ENCODE measurements at places on chromosomes 4 and X.

GRCh38 chr4:1400191-1400805, 5.9 kb downstream of the NKX1-1 start:
- DNase-seq = no peak

- DNase-seq = no peak
These were observed 31.4 kb downstream of the FREM3 start for GRCh38 chr4:143668930-143669552.

- DNase-seq = no peak
These were observed 411.6 kb upstream of the MAGEB18 start for GRCh38 chrX:25726539-25726938.

DNA sequence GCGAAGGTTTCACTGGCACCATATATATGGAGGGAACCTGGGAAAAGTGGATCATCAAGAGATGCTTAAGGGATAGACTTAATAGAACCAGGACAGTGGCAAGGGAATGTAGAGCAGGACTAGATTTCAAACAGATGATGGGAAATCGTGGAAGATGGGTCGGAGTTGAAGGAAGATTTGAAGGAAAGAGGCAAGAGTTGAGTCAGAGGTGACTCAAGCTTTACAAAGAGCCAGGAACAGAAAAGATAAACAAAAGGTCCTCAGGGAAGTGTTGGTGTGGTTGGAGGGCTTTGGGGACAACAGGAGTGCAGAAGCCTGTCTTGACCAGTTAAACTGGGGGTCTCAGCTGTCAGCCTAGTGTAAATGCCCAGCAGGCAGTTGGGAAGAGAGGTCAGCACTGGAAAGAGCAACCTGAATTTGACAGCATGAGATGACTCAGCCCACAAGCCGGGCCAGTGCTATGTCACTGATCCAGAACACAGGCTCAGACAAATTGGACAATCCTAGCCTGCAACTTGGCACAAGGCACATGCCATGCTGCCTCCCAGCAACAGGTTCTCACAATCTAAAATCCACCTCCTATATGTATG, 230.5 kb downstream of the IDS start:
- no peak for DNase-seq

DNA sequence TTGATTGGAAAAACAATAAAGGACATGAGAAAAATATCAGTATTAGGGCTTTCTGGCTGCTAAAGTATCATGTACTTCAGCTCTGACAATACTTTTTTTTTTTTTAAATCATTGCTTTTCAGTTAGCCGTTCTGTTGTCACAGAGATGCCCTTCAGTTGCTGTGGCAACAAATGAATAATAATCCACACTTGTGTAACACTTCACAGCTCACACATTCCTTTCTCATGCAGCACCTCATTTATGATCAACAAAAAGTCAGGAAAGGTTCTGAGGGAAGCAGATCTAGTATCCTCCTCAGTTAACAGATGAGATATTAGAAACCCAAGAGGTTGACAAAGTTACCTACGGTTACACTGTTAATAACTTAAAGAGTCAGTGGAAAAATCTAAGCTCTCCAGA, 444.2 kb upstream of the SLIT2 start:
- DNase-seq = no peak

DNA sequence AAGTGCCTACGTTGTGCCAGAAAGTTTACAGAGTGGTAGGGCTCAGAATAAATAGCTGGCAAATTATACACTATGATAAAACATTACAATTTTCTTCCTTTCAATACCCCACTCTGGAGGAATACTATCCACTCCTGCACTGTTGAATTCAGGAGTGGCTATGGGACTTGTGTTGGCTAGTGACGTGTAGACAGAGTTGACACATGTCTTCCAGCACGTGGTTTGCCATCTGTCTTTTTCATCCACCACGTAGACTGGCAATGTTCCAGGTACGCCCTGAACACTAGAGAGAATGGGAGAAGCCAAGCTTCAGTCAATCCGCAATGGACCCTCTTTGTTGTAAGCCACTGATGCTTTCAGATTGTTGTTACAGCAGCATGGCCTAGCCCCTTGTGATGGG, 168.8 kb upstream of the RBPJ start:
- no peak for DNase-seq

GRCh38 chrX:154509455-154509854, 6.6 kb downstream of the FAM3A start:
- DNase-seq = no peak

GRCh38 chr4:147407261-147408045, 73.4 kb upstream of the EDNRA start:
- DNase-seq = no peak

DNA sequence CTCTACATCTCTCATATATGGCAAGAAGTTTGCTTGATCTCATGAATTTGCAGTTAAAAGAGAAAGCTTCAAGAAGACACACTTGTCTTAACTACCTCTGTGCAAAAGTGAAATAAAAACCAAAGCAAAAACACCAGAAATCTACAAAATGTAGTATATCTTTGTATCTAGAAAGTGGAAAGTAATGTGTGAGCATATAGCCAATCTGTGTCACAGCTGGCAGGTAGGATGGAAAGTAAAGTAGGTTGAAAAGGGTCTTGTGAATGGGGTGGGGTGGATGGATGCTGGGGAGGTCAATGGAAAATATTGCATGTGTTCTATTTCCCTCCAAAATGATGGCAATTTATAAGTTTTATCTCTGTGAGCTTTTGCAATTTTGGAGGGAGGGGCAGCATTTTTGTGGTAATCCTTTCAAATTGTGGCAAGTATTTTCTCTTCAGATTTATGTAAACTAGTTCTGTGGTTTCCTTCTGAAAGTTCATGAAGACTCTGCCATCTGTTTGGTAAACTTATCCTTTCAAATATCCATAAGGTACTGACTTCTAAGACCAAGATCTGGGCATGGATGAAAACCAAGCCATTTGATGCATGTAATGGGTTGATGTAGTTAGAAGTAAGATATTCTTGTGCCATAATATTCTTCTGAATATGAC, 215.9 kb upstream of the GIMD1 start:
- no peak for DNase-seq

GRCh38 chrX:106263817-106264216, 95.7 kb downstream of the PWWP3B start:
- DNase-seq = no peak

DNA sequence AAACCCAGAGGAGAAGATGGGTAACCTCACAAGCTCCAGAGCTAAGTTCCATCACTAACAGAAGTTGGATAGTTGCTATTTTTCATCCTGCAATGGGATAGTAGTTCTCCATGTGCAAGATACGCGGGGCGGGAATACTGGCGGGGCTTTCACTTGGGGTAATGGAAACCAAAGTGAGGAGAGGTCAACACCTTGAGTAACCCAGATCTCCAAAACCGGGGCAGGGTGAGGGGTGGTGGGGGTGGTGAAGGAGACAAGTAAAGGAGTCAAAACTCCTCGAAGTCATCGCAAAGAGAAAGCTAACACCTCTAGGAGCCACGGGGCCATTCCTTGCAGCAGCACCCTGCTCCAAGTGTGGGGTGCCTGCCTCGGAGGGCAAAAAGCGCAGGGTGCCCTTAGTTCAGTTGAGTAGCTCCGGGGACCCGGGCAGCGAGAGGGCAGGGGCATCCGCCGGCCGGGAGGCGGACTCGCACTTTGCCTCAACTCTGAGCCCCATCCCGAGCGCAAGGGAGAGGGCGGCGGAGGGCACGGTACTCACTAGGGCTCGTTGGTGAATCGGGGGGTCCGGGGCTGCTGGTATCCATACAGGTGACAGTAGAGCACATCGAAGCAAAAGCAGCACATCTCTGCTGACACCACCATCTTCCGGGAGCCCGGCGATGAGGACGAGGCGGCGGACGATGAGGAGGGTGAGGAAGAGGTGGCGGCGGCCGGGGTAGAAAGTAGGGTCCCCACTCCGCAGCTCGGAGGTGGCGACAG, 645 bp downstream of the AMMECR1 start:
- peak; percentile 11 for DNase-seq

DNA sequence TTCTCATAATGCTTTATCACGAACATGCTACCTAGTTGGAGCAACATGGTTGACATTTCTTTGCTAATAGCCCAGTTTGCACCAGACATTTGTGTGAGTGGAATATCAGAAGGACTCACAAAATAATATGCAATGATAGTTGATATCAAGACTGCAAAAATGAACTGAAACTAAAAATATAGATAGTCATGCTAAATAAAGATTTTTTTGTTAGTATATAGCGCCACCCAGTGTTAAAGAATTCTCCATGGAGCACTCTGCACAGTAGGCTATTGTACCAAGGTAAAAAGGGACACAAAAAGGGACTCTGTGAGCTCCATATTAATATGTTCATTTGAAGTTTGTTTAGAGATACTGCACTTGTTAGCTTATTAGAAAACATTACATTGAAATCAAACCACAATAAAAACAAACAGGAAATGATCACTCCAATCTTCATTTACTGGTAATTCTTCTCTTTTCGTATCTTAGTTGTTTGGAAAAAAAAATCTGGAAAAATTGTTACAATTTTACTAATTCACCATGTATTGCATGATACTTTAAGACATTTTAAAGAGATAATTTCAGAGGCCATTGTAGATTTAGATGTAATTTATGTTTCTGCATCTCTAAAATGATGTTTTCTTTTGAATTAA, 1509.6 kb downstream of the ADGRL3 start:
- no peak for DNase-seq

DNA sequence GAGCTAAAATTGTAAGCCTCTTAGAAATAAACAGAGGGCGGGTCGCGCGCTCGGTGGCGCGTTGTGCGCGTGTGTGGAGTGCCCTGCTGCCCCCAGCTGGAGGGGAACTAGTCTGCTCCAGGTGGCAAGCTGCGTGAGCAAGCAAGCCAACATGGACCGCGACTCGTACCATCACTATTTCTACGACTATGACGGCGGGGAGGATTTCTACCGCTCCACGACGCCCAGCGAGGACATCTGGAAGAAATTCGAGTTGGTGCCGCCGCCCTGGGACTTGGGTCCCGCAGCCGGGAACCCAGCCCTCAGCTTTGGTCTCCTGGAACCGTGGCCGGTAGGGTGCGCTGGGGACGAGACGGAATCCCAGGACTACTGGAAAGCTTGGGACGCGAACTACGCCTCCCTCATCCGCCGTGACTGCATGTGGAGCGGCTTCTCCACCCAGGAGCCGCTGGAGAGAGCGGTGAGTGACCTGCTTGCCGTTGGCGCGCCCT, 66.1 kb downstream of the DNAAF6 start:
- DNase-seq = no peak

- DNase-seq = no peak
These were observed 307.9 kb upstream of the IGFBP7 start for GRCh38 chr4:57418133-57418532.

DNA sequence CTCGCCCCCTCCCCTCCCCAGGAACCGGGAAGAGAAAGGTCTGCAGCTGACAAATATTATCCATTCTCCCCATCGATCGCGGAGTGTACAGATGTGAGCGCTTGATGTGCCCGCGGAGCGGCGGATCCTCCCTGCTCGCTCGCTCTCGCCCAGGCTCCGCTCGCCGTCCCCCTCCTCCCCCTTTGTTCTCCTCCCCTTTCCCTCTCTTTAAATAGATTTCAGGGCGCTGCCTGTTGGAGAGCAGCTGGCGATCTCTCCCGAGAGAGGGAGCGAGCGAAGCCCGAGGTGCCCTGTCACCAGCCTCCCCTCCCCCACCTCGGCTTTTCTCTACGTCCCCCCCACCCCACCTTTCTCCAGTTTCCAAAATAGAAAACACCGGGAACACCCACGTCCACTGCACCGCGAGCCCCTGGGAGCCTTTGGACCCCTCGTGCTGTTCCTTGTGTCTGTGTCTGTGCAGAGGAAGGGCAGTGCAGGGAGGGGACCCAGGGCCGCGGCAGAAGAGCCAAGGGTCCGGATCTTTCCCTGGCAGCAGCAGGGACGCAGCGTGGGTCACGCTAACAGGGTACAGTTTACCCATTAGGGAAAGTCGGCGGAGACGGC, 56.6 kb upstream of the BCOR start:
- DNase-seq = no peak

DNA sequence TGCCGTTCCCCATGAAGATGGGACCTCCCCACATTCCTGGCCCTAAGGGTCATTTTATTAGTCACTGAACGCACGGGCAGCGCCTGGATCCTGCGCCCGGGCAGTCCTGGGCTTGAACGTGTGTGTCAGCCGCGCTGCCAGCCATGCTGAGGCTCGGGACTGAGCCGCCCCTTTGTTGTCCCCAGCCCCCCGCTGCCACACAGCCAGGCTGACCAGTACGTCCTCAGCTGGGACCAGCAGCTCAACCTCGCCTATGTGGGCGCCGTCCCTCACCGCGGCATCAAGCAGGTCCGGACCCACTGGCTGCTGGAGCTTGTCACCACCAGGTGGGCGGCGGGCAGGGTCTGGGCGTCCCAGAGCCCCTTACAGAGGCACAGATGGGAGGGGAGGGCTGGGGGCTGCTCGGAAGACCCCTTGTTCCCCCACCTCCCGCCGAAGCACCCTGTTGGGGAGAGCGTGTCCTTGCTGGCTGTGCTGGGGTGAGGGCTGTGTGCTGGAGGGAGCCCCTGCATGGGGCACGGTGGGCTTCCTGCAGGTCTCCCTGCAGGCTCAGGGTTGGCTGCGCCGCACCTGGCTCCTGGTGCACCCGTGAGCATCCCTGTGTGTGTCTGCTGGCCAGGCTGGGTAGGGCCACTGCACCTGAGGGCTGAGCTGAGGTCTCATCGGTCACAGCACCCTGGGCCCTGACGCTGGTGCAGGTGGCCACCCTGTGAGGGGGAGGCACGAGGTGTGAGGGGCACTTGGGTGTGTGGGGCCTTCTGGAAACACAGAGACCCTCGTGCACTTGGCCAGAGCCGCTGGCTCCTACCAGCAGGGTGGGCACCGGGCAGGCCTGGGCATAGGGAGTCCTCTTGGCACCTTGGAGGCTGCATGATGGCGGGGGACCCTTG, 1.0 kb downstream of the IDUA start:
- DNase-seq = no peak

DNA sequence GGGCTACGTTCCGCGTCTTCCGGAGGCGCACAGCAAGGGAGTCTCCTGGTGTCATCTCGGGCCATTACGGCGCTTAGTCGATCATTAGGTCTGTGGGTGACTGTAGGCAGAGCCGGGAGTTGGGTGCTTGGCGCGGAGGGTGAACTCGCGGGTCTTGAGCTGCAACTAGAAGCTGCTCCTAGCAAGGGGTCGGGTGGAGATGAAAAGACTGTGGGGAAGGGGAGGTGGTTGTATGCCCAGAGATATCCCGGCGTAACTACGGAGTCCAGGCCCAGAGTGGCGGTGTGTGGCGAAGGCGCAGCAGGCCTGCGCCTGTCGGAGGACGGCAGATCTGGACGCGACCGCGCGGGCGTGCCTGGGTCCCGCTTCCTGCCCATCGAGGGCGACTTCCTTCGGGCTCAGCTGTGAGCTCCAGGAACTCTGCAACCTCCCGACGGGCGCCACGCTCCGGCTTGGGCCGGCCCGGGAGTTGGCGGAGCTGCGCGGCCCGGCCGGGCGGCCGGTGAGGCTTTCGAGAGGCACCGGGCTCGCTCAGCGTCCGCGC, 2.7 kb upstream of the NKX3-2 start:
- DNase-seq = no peak

DNA sequence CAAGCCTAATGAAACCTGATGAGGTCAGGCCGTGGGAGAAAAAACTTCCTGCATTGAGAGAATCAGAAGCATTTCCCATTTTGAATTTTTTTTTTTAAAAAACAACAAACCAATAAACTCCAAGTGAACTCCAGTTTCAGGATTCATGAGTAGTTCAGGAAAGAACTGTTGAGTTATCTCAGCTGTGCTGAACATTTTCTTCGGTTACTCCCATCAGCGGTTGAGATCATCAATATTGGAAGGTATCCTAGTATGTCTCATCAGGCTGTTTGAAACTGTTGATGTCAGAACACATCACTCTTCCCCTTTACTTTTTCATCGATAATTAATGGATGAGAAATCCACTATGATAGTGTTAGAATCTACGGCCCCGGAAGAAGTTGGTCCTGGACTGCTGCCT, 82.4 kb upstream of the ADGRG2 start:
- no peak for DNase-seq

- DNase-seq = no peak
These were observed 63.0 kb downstream of the PRSS12 start for GRCh38 chr4:118289794-118290193.

All from activated T-cell treated with anti-CD3 and anti-CD28 coated beads for 4 hours (primary cell).